ENCODE measurements at places on chromosomes 6 and 20. TPM values are rescaled to one million over a fixed set of nuclear protein-coding genes. Genes with fewer than 3 reads are reported as not detected.

Gene SSTR4
- total RNA-seq: not detected

Gene SLC35F1
- not detected for total RNA-seq

Gene SLC22A7
- total RNA-seq: not detected

Gene SRSF6
- total RNA-seq: 38.6 TPM

Gene PLN
- total RNA-seq: 6.5 TPM

Gene AIF1
- not detected for total RNA-seq

Gene OCSTAMP
- not detected for total RNA-seq

Gene SRMS
- not detected for total RNA-seq

Gene VTA1
- 30.9 TPM for total RNA-seq

Gene CNBD2
- total RNA-seq: 1.1 TPM

Gene RAD21L1
- total RNA-seq: not detected

Gene MTHFD1L
- total RNA-seq: 23.3 TPM

Gene ARG1
- not detected for total RNA-seq

Gene TRIM15
- total RNA-seq: not detected

Gene HDGFL1
- total RNA-seq: not detected

Gene ZNF311
- 0.94 TPM for total RNA-seq

Gene PROCR
- total RNA-seq: 106 TPM

Gene APCDD1L
- 26.5 TPM for total RNA-seq

Gene FAM162B
- total RNA-seq: 0.30 TPM

Gene PREP
- total RNA-seq: 12.4 TPM

Gene KHDC1L
- not detected for total RNA-seq

Gene FILIP1
- total RNA-seq: 0.35 TPM

Gene SYTL3
- total RNA-seq: 1.4 TPM

Gene ZNF165
- 0.30 TPM for total RNA-seq

Gene TXLNB
- total RNA-seq: 0.23 TPM

Gene RSPO3
- 26.9 TPM for total RNA-seq

Gene RIPOR3
- total RNA-seq: 1.1 TPM

Gene SLC29A1
- total RNA-seq: 14.6 TPM

Gene TREM2
- total RNA-seq: not detected

Gene ATP9A
- 82.1 TPM for total RNA-seq

Gene ENPP1
- total RNA-seq: 1.5 TPM

Gene COL12A1
- total RNA-seq: 72.5 TPM

Gene NKAIN4
- 0.15 TPM for total RNA-seq

Gene CTCFL
- not detected for total RNA-seq

Gene CEBPB
- total RNA-seq: 42.6 TPM

Gene GDAP1L1
- not detected for total RNA-seq

Data from smooth muscle cell of the coronary artery (primary cell).